ENCODE measurements at places on chromosomes 16 and 17.

DNA sequence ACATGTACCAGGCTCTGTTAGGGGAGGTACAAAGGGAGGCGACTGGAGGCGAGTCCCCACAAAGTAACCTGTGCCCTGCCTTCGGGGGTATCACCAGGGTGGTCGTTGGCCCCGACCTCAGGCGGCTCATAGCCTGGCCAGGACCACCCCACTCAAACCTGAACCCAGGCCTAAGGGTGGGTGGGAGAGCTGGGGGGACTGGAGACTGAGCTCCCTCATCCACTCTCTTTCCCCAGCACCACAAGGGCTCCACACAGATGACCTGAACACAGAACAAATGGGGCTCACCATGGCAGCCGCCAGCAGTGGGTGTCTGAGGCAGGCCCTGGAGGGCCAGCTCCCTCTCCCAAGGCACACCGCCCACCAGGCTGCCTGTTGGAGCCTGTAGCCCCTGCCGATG is 120.6 kb upstream of the TNRC6C start:
- no peak for DNase-seq

GRCh38 chr16:84532855-84533486 is 28.5 kb upstream of the MEAK7 start:
- DNase-seq: no peak

- DNase-seq: no peak
Measured at GRCh38 chr17:77466140-77466539, 325.4 kb downstream of the SEC14L1 start.

DNA sequence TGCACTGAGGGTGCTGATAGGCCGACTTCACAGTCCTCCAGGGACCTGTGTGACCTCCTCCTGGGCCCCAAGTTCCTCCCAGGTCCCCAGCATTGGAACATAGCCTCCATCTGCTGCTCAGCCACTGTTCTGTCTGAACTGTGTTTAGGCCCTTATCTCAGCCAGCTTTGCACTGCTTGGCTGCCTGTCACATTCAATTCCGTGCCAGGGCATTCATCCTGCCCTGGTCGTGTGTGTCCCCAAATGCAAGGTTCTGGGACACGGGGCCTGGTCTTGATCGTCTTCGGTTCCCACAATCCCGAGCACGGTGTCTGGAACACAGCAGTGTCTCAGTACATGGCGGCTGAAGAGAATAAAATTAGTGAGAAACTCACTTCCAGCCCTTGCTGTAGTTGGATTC is 69.9 kb upstream of the NFAT5 start:
- no peak for DNase-seq

DNA sequence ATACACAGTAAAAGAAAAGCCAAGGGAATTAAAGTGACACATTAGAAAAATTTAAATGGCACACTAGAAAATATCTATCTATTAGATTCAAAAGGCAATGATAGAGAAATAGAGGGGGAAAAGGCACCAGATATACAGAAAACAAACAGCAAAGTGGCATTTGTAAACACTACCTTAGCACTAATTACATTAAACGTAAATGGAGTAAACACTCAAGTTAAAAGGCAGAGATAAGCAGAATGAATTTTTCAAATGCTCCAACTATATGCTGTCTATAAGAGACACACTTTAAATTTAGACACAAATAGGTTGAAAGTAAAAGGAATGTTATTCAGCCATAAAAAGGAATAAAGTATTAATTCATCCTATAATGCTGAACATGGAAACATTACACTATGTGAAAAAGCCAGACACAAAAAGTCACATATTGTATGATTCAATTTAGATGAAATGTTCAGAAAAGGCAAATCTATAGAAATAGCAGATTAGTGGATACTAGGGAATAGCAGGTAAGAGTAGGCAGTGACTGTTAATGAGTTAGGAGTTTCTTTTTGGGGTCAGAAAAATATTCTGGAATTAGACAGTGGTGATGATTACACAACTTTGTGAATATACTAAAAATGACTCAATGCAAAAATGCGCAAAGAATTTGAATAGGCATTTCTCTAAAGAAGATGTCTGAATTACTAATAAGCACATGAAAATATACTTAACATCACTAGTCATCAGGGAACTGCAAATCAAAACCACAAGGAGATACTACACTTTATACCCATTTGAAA is 92.4 kb downstream of the BRIP1 start:
- no peak for DNase-seq

- DNase-seq: peak; percentile 27
Measured at GRCh38 chr17:42980766-42981397, 517 bp downstream of the RUNDC1 start.

DNA sequence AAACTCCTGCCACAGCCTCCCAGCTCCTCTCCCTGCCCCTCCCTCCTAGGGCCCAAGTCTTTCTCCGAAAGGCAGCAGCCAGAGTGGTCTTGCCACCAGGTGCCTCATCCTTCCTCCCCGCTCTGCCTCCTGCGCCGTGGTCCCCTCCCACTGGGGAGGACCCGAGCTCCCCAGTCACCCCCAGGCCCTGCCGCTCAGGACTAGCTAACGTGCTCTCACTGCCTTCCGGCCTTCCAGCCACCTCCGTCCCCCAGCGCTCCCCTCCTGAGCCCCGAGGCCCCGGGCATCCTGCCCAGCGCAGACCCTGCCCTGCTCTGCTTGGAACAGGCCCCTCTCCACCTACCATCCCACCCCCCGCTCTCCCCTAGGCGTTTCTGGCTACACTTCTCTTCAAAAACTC is 19.4 kb upstream of the COL1A1 start:
- DNase-seq: no peak

DNA sequence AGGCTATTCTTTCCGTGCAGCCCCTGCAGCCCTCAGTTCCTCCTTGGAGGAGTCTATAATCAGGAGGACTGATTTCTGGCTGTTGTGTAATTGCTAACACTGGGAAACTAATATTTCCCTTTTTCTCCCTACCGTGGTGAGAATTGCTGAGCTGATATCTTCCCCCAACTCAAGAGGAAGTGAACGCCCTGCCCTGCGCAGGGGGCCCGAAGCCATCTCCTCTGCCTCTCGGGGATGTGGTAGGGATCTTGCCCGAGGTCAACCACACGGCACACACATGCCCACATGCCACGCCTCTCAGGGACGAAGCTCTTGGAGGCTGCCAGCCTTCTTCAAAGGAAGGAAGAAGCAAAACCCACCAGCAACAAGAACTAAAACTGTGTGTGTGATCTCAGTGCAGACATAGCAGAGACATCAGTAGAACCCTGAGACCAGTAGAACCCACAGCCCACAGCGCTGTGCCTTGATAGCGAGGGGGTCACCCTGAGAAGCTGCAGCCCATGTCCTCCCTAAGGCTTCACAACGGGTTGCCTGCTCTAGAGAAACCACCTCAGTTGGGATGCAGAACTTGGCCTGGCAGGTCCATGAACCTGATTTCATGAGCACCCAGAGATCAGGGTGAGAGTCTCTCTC is 8.9 kb upstream of the ULK2 start:
- DNase-seq: no peak

- DNase-seq: no peak
Measured at GRCh38 chr17:82534401-82534812, 14.9 kb downstream of the FOXK2 start.

- DNase-seq: no peak
Measured at GRCh38 chr16:88339930-88340754, 42.6 kb upstream of the ZNF469 start.

DNA sequence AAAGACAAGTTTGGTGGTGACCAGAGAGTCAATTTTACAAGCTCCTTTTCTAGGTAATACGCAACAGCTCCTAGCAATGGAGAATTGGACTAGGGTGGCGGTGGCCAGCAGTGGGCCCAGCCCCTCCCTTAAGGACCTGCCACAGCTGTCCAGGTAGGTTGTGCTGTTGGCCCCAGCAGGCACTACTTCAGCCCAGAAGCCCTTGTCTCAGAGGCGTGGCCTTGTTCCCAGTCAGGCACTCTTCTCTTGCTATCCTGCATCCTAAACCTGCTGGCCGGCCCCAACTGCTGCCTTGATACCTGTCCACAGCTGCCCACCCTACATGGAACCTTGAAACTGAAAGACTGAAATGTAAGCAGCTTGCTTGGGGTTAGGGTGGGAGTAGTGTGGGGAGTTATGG is 989 bp upstream of the GALK1 start:
- no peak for DNase-seq

DNA sequence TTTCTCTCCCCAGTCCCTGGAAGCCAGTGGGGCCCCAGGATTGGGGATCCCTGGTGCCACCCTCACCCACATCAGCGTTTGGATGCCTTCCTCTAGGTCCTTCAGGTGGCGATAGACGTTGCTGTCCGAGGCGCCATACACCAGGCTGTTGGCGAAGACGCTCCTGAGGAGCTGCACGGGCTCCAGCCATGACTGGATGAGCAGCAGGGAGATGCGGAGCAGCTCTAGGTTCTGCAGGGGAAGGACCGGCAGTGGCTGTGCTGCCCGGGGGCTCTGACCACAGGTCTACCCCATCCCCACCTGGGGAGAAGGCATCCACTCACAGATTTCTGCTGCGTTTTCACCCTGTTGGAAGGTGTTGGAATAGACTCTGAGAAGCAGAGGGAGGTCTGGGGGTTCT is 1.0 kb downstream of the GH2 start:
- no peak for DNase-seq

DNA sequence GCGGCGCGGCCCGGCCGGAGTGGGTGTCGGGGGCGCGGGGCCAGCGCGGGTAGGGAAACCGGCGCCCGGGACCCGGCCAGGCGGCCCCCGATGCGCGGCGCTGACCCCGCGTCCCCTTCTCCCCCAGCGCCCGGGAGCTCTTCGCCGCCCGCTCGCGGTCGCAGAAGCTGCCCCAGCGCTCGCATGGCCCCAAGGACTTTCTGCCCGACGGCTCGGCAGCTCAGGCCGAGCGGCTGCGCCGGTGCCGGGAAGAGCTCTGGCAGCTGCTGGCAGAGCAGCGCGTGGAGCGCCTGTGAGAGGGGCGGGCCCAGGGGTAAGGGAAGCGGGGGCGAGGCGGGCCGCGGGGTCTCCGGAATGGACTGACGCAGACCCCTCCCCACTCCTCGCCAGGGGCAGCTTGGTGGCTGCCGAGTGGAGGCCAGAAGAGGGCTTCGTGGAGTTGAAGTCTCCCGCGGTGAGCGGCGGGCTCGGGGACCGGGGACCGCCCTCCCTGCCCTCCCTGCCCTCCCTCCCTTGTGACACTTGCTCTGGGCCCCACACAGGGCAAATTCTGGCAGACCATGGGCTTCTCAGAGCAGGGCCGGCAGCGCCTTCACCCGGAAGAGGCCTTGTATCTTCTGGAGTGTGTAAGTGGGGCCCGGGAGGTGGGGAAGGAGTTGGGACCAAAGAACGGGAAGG is 430 bp downstream of the TSEN54 start:
- no peak for DNase-seq

GRCh38 chr17:67069603-67070136 is 25.3 kb downstream of the CACNG1 start:
- no peak for DNase-seq

DNA sequence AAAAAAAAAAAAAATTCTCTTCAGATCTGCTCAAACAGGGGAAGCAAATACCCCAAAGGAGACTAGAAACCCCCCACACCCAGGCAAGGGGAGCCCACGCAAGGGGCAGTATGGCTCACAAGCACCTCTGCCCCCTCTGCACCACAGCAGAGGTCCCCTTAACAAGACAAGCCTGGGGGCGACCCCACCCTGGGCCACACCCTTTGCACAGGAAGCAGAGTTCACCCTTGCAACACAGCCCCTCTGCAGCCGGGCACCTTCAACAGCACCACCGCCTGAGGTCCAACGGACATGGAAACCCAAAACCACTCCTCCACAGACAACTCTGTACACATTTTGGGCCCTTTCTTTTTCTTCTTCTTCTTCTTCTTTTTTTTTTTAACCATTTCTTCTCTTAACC is 12.8 kb downstream of the AXIN1 start:
- DNase-seq: no peak

DNA sequence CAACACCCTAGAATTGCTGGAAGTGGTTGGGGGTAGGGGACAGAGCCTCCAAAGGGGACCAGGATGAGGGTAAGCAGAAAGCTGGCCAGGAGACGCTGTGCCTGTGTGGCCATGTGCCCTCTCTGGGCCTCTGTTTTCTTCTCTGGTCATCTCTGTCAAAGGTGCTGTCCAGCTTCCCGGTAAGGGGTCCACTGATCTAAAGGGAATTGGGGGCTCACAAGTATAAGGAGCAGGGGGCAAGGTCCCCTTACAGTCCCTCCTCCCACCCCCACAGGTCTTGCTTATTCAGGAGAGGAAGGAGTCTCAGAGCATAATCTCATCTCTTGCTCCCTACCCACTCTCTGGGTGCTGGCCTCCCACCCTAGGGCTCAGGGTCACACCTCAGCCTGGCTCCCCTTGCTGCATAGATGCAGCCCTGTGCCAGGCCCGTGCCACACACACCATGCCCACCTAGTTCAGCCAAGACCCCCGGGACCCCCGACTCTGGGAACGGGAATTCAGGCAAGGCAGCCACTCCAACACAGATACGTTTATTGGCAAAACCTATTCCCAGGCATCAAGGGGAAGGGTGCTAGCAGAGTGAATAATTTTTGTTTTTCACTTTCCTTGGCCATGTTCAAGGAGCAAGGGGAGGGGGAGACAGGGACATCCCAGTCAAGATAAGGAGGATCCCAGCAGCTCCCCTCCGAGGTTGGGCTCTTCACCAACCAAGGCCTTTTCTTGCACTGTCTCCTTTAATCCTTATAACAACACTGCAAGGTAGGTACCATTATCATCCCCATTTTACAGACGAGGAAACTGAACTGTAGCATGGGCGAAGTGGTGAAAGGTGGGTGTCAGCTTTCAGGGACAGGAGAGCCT is 19.8 kb downstream of the SLC4A1 start:
- DNase-seq: no peak

- no peak for DNase-seq
Measured at GRCh38 chr17:42913522-42913921, 12.9 kb downstream of the G6PC1 start.

DNA sequence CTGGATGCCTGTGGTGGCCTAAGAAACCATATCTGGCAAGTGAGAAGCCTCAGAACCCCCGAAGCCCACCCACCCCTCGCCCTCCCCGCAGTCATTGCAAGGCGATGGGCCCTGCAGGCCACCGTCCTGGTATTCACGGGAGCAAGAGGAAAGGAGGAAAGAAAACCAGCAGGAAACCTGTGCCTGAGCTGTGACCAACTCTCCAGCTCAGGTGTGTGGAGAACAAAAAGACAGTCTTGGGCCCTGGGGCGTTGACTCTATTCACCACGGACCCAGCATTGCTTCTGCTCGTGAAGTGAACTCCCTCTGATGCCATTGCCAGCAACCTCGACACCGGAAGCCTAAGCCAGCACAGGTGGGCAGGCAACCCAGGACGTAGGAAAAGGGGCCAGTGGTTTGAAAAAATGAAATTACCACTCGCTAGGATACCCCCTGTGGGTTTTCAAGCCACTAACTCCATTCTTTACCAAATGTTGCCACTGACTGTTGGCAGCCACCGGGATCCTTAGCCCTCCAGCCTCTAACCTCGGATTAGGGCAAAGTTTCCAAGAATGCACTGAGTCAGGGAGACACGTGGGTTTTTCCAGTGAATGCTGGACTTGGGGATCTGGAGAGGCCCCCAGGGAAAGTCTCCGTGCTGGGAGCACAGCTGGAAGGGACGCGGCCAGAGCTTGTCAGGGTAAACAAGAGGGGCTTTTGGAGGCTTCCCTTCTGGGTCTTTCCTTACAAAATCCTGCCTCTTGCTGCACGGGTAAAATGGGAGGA is 25.1 kb downstream of the FA2H start:
- no peak for DNase-seq

GRCh38 chr17:35774499-35774898 is 13.8 kb downstream of the C17orf50 start:
- DNase-seq: peak; percentile 41
